Eye (tissue), 1 donor: ENCODE measurements at places on chromosomes 5 and 9.
A peak's percentile ranks its signal among the peaks of the same experiment; 100 is the strongest.

GRCh38 chr5:38932854-38933408 lies 87.1 kb downstream of the OSMR start:
- DNase-seq: no peak

DNA sequence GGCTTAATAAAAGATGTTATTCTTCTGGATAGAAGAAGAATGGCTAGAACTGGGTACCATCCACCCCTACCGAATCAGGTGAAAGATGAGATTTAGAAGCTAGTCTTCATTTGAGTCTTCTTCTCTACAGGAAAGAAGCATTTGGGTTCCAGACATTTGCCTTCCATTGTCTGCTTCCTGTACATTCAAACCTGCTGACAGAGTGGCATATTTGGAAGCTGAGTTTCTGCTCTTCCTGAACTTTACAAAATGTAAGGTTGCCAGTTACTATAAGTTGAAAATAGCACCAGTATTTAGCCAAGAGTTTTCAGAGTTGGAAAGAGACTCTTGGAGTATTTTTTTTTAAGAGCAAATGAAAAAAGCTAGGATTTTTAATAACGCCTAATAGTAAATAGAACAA lies 525.4 kb upstream of the TLE4 start:
- DNase-seq: no peak

- peak; percentile 88 for DNase-seq
Measured at GRCh38 chr5:82312373-82312856, 34.3 kb upstream of the RPS23 start.

- no peak for DNase-seq
Measured at GRCh38 chr9:71766663-71767062, 1.6 kb downstream of the CEMIP2 start.

- no peak for DNase-seq
Measured at GRCh38 chr5:145283141-145283810, 551.9 kb downstream of the PRELID2 start.
